Cortex of kidney (tissue), 1 donor: ENCODE measurements at places on chromosomes 12 and 14.

DNA sequence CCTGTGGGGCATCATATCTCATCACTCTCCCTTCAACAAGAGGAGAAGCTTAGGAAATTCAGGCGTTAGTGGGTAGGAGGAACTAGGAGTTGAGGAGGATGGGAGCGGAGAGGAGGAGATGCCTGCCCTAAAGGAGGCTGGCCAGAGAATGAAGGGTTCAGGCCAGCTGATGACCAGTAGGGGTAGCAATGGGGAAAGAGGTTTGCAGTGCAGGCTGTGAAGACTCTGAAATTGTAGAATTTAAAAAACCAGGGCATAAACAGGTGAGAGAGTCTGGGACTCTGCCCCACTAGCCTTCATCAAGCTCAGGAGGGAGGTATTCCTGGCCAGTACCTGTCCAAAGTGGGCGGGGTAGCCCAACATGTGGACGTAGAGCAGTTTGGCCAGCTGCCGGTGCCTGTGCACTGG is 809 bp downstream of the AP1G2 start:
- no peak for DNase-seq

- DNase-seq = no peak
Observed at GRCh38 chr12:51450333-51450732, 25.7 kb downstream of the SLC4A8 start.

DNA sequence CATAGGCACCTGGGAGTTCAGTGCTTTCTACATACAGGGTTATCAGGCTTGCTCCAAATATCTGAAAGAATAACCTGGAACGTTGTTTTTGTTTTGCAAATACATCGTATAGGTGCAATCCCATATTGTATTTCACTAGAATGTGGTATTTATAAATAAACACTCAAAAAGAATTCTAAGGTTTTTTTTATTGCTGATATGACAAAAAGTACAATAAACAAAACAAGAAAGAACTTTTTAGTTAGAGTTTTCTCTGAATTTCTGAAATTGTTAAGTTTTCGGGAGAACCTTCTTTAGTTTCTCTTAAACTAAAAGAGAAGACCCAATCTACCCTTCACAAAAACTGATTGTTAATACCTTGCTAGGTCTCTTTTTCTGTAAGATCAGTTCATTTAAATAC is 225.8 kb downstream of the CCDC59 start:
- DNase-seq = no peak

- DNase-seq = no peak
Observed at GRCh38 chr12:83865431-83865830, 1047.2 kb downstream of the SLC6A15 start.

- DNase-seq = no peak
Observed at GRCh38 chr12:92002195-92002649, 143.4 kb downstream of the BTG1 start.

DNA sequence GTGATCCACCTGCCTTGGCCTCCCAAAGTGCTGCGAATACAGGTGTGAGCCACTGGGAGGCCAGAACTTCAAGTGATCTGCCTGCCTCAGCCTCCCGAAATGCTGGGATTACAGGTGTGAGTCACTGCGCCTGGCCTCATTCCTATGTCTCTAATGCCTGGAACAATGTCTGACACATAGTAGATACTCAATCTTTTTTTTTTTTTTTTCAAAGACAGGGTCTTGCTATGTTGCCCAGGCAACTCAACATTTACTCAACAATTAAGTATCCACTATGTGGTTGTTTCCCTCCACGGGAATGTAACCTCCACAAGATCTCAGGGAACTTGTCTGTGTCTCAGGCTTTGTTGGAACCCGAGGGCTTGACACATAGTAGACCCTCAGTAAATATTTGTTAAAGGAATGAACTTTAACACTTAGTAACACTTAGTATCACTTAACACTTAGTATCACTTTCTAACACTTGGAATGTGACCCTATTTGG is 3.0 kb upstream of the TMEM120B start:
- DNase-seq = no peak

DNA sequence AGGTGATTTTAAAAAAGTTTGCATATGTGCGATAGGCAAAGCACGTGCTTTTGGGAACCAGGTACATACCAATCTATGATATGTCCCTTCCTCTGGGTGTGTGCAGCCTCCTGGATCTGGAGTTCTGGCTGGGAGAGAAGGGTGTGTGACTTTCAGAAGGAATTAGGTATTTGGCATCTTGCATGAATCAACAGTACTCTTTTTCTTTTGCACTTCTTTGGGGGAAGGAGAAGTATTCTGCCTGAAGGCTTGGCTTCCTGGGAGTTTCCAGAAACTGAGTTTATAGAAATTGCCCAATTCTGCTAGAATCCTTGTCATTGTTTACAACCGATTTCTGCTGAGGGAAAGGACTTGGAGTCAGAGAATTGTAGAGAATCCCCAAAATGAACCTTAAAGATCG is 2.9 kb upstream of the CLMN start:
- no peak for DNase-seq

- DNase-seq = no peak
Observed at GRCh38 chr14:33782923-33783322, 168.0 kb downstream of the EGLN3 start.

- no peak for DNase-seq
Observed at GRCh38 chr14:23126548-23127278, 7.7 kb upstream of the CEBPE start.

DNA sequence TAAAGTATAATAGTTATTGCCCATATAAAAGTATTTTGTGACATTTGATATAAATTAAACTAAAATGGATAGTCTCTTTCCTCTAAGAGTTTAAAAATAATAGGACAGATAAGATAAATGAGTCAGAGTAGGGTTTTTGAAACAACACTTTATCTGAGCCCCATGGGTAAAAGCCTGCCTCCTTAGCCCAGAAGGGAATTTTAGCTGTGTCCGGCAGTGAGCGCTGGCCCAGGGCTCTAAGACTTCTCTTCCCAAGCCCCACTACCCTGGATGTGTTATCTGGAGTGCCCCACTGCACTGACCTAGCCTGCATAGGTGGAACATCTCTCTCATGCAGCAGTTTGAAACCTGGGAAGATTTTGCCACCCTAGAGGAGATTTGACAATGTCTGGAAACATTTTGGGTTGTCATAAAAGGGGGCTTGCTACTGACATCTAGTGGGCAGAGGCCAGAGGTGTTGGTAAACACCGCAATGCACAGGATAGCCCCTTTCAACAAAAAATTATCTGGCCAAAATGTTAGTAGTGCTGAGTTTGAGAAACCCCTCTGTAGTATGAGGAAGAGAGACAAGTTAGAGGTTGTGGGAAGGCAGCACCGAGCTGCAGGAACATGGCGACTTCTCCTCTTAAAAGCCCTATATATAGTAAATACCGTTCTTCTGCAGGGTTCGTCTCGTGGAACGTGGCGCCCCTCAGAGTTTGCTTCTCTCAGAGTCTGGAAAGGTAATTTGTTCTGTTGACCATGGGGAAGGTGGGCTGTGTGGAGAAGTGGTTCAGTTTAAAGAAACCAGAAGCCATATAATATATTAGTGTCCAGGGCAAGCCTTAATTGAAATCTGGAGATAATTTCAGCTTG is 29.3 kb upstream of the ATF1 start:
- no peak for DNase-seq

- no peak for DNase-seq
Observed at GRCh38 chr14:64926398-64926995, 12.2 kb downstream of the CHURC1 start.

GRCh38 chr14:105192866-105193731 is 12.0 kb upstream of the NUDT14 start:
- no peak for DNase-seq

DNA sequence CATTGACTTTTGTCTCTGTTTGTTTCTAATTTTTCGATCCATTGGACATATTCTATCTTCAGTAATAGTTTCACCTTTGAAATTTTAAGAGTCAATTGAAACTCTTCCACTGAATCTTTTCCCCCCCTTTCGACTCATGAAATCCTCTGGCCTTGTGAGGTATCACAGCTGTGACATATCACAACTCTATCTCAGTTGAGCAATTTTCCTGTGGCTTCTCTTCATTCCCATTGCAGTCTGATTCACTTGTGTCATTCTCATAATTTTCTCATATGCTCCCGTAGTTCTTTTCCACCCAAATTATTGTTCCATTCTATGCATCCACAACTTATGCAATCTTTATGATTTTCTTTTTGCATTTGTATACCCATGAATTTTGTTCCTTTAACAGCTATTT is 261.6 kb downstream of the DACT1 start:
- no peak for DNase-seq

GRCh38 chr14:20789230-20789813 is 8.3 kb downstream of the RNASE6 start:
- no peak for DNase-seq

DNA sequence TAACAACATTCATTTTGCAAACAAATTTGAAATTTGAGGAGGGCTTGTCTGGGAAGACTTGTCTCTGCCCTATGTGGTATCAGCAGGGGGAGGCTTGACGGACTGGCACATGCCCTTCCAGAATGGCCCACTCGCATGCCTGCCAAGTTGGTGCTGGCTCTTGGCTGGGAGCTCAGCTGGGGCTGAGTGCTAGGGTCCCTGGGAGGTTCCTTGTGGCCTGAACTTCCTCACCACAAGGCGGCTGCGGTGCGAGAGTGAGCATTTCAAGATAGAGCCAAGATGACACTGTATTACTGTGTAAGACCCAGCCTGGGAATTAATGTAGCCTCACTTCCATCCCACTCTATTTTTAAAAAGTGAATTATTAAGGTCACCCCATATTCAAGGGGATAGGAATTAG is 271.6 kb upstream of the PLEKHG7 start:
- DNase-seq = no peak

- no peak for DNase-seq
Observed at GRCh38 chr14:56482310-56482911, 97.2 kb upstream of the TMEM260 start.

GRCh38 chr12:45988264-45988663 is 2.1 kb downstream of the SCAF11 start:
- DNase-seq = no peak

DNA sequence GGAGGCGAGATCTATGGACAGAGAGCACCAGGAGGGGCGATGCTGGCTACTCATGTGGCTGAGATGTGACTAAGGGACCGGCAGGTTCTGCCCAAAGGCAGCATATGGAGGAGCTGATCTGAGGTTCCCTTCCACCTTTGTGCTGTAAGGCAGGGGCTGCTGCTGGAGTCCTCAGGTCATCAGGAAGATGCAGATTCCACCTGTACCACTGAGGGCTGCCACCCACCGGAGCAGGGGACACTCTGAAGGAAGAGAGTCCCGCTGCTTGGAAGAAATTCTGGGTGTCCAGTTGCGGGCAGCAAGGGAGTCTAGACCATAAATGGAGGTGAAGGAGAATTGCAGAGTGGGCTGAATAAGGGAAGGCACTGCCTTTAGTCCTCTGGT is 55.3 kb downstream of the PLEKHG3 start:
- DNase-seq = no peak

DNA sequence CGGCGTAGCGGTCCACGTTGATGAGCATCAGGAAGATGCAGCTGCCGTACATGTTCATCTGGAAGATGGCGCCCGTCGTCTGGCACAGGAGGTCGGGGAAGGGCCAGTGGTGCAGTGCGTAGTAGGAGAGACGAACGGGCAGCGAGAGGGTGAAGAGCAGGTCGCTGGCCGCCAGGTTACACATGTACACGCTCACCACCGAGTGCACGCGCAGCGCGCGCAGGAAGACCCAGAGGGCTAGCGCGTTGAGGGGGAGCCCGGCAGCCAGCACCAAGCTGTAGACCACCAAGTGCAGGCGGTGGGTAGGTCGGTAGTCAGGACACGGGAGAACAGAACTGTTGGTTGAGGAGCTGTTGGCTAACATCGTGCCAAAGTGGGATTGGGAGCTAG is 13.7 kb upstream of the CHD4 start:
- DNase-seq = no peak

DNA sequence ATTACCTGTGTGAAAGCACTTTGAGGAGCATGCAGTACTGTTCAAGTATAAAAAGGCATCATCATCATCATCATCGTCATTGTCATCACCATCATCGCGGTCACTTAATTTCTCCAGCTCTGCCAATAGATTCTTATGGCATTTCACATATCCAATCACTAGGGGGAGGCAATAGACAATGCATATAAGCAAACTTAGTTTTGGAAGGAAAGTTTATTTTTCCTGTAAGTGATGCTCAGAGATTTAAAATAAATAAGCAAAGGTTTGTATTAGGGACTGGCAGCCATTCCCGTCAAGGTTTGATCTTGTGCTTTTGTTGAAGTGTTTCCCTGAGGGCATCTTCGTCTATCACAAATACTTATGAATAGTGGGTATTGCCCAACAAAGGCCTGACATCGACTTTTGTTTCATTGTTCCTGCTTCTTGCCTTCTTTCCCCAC is 127.4 kb downstream of the KTN1 start:
- no peak for DNase-seq

DNA sequence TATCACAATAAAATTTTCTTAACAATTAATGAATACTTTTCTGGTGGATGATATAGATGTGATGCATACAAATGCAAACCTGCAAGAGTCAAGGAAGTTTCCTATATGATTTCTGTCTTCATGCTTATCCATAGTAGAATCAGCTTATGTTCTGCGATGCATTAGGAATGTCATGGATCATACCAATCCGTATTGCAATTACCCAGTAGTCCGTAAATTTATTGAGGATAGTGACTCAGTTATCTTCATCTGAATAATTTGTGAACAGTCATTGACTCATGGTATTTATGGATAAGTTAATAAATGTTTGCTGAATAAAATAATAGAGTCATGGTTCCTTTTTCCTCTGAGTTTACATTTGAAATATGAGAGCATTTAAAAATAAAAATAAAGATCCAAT is 483.4 kb downstream of the LRFN5 start:
- no peak for DNase-seq

GRCh38 chr12:16901946-16902345 is 296.0 kb upstream of the LMO3 start:
- no peak for DNase-seq

DNA sequence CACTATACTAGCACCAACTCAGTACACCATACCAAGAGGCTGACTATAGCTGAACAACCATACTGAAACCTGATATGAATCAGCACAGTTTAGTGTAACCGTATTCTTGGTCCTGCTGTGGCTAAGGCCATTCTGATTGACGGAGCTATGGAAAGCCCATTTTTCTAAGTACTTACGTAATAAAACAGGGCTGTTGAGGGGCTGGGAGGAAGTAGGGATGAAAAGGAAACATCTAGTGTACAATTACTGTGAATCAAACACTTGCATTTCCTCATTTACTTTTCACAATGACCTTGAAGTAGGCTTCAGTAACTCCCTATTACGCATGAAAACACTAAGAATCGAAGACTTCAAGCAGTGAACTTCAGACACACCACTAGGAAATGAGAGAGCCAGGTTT is 198.2 kb downstream of the BTG1 start:
- no peak for DNase-seq

DNA sequence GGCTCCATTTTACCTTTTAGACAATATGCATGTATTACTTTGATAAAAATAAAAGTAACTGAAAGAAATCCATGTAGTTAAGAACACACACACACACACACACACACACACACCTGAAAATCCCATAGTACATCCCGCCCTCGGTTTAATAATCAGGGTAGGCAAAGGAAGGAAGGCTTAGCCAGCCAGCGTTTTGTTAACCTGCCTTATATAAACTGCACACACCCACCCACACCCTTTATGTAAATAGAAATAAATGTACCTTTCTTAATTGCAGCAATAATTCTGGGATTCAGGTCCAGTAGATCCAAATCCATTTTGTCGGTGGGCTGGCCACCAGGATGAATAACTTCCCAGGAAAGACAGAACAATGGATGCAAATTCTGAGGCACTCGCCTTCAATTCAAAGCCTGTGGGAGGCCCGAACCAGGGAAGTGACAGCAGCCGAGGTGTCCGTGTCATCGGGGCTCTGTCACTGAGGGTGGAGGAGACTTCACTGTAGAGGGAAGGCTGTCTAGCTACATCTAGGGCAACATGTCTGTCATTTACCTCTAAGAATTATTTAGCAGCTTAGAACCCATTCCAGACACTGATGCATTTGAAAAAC is 4.4 kb downstream of the XRCC3 start:
- DNase-seq = no peak
